ENCODE measurements at places on chromosomes 4 and X. TPM values are rescaled to one million over a fixed set of nuclear protein-coding genes. Genes with fewer than 3 reads are reported as not detected.

Gene RAP2C
- total RNA-seq, result 13.6 TPM

Gene TREX2
- total RNA-seq, result not detected

GRCh38 chr4:5444918-5445517 is 263.3 kb downstream of the EVC2 start:
- H3K36me3 ChIP-seq, result no peaks in the 10 kb centered on the region
- no peaks in the 10 kb centered on the region for H3K4me1 ChIP-seq
- H3K27ac ChIP-seq, result no peak overlapping the region
- no peak overlapping the region for H3K4me3 ChIP-seq

GRCh38 chrX:40298572-40299479 is 201.1 kb upstream of the BCOR start:
- H3K36me3 ChIP-seq, result no peaks in the 10 kb centered on the region
- no peak for DNase-seq
- no peak overlapping the region for H3K27ac ChIP-seq
- H3K4me3 ChIP-seq, result no peak overlapping the region
- H3K4me1 ChIP-seq, result no peaks in the 10 kb centered on the region

Gene MAGEA2B
- total RNA-seq, result not detected

DNA sequence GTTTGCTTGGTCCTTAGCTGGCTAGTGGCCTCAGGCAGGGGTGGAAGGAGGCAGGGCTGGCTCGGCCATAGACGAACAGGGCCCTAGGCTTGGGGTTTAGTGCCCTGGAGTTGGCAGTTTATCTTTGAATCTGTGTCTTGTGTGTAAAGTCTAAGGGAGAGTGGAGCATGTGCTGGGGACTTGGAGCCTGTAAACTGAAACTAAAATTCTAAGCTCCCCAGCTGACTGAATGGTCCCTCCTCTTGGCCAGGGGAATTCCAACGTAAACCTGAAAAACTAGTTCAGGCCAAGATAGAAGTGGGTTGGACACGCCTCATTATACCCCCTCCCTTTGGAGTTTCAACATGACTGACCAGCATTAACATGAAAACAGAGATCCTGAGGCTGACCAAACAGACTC is 46.1 kb upstream of the GPR78 start:
- no peaks in the 10 kb centered on the region for H3K36me3 ChIP-seq
- H3K4me1 ChIP-seq, result no peaks in the 10 kb centered on the region
- no peak overlapping the region for H3K4me3 ChIP-seq
- H3K27ac ChIP-seq, result no peak overlapping the region

Gene FAM47A
- total RNA-seq, result not detected

DNA sequence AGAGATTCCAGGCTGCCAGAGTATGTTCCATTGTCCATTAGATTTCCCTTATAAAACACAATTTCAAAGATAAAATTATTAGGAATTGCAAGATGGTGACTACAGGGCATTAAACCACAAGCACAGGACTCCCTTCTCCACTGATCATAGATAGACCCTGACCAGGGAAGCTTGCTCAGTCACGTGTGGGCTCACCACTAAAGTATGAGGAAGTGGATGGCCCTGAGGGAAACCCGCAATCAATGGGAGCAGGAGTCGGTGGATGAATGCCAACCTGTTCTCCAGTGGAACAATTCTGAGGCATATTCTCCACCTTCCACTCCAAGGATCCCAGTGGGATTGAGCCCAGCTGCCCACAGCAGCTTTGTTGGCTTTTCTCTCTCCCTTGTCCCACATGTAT is 515.7 kb downstream of the BCOR start:
- no peaks in the 10 kb centered on the region for H3K36me3 ChIP-seq
- no peak for DNase-seq
- no peak overlapping the region for H3K4me3 ChIP-seq
- H3K4me1 ChIP-seq, result no peaks in the 10 kb centered on the region
- H3K27ac ChIP-seq, result no peak overlapping the region
- no peaks in the 10 kb centered on the region for H3K27me3 ChIP-seq

GRCh38 chrX:10286195-10286594 is 129.4 kb downstream of the CLCN4 start:
- DNase-seq, result no peak
- no peaks in the 10 kb centered on the region for H3K4me1 ChIP-seq
- no peak overlapping the region for H3K4me3 ChIP-seq
- H3K27me3 ChIP-seq, result no peaks in the 10 kb centered on the region

- H3K27me3 ChIP-seq, result no peaks in the 10 kb centered on the region
- no peaks in the 10 kb centered on the region for H3K4me1 ChIP-seq
- DNase-seq, result no peak
- no peaks in the 10 kb centered on the region for H3K36me3 ChIP-seq
- H3K4me3 ChIP-seq, result no peak overlapping the region
- H3K27ac ChIP-seq, result no peak overlapping the region
Measured at GRCh38 chrX:121858867-121859647, 811.6 kb downstream of the GLUD2 start.

DNA sequence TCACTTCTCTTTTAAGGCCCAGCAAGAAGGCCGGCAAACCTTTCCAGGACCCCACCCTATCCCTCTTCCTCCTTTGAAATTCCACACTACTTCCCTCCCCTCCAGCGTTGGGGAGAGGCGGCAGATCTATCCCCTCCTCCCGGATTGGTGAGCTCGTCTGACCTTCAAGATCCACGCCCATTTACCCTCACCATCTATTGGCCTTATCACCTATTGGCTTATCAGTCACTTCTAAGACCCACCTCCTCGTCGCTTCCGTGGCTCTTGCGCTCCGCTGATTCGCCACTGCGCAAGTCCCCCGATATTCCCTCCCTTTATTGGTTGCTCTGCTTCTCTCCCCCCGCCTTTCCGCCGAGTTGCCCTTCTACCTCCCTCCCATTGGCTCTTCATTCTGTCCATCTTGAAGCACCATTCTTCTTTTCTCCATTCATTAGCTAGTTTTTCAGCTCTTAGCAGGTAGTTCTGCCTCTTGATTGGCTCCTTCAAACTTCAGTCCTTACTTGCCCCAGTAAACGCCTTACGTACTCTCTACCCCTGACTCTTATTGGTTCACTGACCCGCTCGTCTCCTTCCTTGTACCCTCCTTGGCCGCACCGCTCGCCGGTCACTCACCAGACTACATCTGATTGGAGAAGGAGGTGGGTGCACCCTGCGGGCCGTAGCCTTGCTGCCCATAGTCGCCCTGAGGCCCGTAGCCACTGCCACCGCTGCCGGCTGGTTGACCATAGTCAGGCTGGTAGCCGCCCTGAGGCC is 4.8 kb upstream of the PRICKLE3 start:
- peak overlapping the region; percentile 72 for H3K4me3 ChIP-seq
- no peaks in the 10 kb centered on the region for H3K27me3 ChIP-seq
- no peaks in the 10 kb centered on the region for H3K4me1 ChIP-seq
- peak; percentile 92 for DNase-seq

- DNase-seq, result no peak
- H3K27me3 ChIP-seq, result no peaks in the 10 kb centered on the region
- H3K4me3 ChIP-seq, result no peak overlapping the region
- H3K27ac ChIP-seq, result no peak overlapping the region
Measured at GRCh38 chrX:54223581-54223980, 40.5 kb upstream of the FAM120C start.

Gene NCAPG
- total RNA-seq, result 0.49 TPM

Data from gastrocnemius medialis (tissue), 4 donors.